ENCODE measurements at places on chromosomes 5 and 9.

- no peak for DNase-seq
These were observed 153.5 kb downstream of the TTLL11 start for GRCh38 chr9:121939643-121940042.

- no peak for DNase-seq
These were observed 48.9 kb downstream of the TJP2 start for GRCh38 chr9:69222970-69223369.

- DNase-seq, result no peak
These were observed 4.0 kb downstream of the BRD3 start for GRCh38 chr9:134063571-134064450.

DNA sequence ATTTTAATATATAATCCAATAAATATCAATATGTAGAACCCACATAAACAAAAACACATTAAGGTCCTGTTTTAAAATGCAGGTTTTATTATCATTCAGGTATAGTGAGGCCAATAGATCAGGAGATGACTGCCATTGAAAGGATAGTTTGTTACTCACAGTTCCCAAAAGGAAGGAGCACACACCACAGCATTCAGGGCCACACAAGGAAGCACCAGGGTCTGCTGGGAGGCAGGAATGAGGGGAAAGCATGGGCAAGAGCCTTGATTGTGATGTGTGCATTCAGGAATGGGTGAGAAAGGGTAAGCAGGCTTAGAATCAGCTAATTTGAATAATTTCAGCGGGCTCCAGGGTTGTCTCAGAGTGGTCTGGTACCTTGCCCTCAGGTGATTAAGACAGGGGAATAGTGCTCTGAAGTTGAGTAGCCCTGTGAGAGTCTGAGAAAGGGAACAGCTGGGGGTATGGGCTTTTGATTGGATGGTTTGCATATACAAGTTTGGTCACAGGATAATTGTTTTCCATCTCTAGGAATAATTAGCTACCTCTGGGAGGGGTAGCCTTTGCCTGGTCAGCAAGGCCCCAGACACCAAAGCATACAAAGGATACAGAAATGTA lies 19.8 kb upstream of the OTULIN start:
- DNase-seq, result no peak

DNA sequence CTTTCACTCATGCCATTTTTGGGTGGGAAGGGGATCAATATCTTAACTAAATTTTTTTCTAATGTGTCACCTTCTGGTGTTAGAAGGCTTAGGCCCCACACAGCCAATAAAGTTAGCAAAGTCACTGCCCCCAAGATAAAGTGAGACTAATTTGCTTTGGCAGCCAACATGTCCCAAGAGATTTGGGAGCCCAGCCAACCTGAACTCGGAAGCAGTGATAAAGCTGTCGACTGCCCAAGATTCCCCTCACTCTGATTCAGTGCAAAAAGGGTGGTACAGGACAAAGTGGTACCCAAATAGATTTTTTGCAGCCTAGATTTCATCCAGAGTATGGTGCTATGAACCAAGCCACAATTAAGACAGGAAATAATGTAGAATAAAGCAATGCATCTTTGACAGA lies 572.5 kb upstream of the ARRDC3 start:
- DNase-seq, result no peak

GRCh38 chr5:180070756-180071530 lies 616 bp downstream of the RNF130 start:
- peak; percentile 51 for DNase-seq

DNA sequence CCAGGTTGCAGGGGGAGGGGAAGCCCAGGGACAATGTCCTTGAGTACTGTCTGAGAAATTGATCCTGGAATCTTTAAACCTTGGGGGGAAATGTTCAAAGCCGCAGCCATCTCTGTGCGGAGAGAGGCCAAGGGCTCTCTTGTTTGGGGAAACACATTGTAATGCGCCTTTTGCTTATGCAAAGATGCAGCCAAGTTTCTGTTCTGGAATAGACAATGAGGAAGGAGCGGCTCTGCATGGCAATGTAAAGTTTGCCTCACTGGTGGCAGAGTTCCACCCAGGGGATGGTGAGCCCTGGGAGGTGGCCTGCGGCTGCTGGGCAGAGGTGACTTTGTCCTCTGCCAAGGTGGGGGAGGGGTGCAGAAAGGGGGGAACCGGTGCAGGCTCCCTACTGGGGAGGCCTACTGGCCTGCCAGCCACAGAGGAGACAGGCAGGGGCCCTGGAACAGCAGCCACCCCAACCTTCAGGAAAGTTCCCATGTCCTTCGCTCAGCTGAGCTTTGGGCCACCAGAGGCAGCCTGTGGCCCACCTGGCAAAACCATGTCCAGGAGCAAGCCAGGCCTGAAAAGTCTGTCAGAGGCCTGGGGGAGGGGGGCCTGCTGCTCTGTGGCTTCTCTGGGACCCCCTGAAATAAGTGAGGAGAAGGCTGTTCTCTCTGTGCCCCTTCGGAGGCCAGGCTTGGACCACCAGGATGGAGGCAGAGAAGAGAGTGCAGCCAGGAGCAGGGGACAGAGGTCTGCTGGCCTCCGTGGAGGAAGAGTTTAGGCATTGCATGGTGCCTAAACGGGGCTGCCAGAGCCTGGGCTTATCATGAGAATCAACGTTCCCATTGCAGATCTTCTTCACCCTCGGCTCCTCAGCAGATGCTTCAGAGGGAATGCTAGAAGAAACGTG lies 127.8 kb downstream of the ZNF354C start:
- DNase-seq, result no peak

GRCh38 chr9:33190021-33190705 lies 23.0 kb upstream of the B4GALT1 start:
- DNase-seq, result no peak

DNA sequence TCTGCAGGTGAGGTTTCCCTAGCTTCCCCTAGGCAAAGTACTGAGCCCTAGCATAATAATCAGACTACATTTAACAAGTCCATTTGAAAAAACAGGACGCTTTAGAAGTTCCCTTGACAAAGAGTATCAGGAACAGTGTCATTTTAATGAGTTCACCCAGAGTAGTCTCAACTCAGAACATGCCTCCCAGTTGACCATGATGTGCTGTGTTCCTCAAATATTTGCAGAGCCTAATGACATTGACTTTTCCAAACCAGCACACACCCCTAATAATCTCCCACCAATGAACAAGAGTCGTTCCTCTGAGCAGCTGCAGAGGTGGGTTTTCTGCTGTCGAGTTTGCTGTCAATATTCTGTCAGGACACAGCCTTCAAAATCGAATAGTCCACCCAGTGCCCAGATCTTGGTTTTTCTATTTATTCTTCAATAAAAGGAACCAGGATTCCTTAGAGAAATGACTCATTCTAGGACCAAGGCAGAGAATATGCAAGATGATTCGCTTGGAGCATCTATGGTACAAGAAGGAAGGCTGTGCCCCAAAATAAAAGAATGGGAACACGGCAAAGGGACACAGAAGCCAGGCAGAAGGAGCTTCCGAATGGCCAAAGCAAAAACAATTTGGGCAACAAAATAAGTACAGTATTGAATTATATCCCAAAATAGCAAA lies 57.6 kb downstream of the OTULIN start:
- DNase-seq, result no peak

DNA sequence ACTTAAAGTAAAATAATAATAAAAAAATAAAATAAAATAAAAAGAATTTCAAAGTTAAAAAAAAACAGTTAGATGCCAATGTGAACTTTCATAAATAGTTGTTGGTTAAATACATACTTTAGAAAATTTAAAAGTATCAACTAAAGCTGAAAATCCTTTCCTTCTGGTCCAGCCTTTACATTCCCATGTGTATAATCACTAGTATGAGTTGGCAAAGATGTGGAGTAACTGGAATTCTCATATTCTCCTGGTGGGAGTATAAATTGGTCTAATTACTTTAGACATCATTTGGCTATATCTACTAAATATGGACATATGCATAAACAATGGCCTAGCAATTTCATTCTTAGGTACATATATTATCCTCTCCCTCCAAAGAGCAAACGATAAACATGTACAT lies 619.9 kb downstream of the PTPRD start:
- DNase-seq, result no peak

DNA sequence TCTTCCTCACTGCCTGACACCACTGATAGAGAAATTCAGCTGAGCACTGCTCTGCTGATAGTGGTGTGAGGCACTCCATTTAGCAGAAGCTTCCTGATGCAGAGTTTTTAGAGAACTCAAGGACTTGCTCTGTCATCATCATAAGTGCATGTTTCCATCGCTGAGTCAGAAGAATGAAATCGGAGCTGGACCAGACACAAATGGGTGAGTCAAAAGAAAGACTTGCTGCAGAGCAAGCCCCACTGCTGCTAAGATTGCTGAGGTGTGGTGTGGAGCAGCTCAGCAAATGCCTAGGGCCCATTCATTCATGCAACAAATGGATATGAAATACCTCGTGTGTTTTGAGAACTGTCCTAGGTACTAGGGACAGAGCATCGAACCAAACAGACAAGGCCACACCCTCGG lies 410.2 kb upstream of the SLC30A5 start:
- DNase-seq, result peak; percentile 64

DNA sequence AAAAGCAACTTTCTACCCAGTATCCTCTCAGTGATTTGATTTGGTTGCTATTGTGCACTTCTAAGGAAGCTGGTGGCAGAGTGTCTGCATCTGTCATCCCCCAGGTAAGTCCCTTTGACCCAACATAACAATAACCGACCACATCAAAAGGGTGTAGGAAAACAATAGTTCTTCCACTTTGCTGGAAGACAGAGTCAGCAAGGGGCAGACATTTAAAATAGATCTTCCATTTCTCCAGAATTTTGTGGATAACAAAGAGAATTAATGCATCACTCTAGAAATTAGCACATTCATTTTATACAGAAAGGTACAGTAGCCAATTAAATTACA lies 177.5 kb downstream of the EBF1 start:
- DNase-seq, result no peak

DNA sequence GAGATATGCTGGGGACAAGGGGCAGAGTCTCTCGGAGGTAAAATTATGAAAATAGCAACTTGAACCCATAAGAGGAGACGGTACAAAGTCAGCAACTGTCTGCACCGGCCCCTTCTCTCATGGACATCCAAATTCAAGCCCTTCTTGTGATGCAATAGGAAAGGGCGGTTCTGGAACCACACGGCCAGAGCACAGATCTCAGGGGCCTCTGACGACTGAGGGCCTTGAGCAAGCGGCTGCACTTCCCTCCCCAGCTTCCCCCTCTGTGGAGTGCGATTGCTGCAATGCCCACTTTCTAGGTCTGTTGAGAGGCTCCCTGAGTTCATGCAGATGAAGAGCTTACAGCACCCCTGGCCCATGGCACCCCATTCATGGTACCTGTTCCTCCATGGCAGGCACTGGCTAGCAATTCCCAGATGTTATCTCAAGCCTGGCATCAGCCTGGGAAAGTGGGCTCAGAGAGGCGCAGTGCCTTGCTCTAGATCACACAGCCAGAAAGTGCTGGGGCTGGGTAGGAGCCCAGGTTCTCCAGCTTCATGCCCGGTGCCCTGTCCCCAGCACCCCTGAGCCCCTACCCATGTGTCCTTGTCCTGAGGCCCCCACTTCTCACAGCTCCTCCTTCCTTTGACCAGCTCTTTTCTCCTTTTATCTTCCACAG lies 17.7 kb upstream of the CPLX2 start:
- DNase-seq, result no peak

- DNase-seq, result no peak
These were observed 86.4 kb downstream of the GALNT10 start for GRCh38 chr5:154276973-154277331.

DNA sequence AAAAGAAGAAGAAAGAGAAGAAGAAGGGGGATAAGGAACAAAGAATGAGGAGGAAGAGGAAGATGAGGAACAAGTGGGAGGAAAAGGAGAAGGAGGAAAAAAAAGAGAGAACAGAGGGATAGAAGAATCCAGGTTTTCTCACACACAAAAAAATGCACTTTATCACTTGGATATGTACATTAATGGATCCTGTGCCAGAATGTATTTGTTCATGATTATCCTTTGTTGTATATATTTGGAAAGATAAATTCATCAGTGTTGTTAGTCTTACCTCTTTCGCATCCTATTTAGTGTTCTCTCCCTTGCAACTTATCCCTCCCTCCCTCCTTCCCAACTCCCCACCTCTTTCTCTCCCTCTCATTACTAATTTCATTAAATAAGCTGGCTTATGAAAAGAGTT lies 298.8 kb downstream of the SLCO4C1 start:
- DNase-seq, result no peak

DNA sequence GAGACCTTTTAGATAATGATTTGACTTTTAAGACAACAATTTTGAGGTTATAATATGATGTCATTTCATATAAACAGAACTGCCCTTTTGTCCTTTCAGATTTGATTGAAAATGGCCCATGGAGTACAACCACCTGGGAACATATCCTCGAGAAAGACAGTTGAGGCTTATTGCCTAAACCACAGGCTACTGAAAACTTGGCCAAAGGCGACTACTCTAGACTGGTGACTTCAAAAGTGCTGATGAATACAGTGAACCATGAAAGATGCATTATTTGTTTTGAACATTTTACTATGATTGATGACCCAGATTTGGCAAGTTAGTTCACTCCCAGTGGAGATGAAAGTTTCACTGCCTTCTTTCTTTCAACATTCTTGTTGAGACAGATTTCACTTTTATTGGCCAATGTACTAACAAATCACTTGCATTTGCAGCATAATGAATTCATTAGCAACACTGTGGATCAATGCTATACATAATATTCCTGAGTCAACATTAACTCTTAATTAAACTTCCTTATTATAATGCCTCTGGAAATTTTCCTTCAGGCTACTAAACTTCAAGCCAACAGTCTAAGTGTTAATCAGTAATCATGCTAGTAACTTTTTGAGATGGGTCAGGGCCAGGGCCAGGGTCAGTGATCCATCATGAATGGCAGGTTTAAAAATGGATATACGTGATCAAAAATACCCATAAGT lies 480.3 kb downstream of the RAB3C start:
- DNase-seq, result no peak

DNA sequence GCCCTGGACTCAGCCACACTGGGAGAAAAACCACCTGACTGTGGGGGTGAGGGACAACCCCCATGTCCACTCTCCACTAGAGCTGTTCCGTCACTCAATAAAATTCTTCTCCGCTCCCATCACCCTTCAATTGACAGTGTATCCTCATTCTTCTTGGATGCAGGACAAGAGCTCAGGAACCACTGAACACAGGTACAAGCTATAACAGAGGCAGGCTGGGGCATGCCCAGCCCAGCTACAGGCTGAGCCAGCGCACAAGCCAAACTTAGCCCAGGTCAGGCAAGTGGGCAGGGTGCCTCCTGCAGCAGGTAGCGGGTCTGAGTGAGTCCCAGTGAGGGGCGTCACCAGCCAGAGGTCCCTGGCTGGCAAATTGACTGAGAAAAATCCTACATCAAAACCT lies 183.4 kb downstream of the HINT1 start:
- no peak for DNase-seq

- no peak for DNase-seq
These were observed 2.6 kb upstream of the NSD1 start for GRCh38 chr5:177131019-177131320.
